ENCODE measurements at places on chromosomes 11 and 22.

- DNase-seq = no peak
Measured at GRCh38 chr11:61749591-61750217, 2.7 kb upstream of the MYRF start.

DNA sequence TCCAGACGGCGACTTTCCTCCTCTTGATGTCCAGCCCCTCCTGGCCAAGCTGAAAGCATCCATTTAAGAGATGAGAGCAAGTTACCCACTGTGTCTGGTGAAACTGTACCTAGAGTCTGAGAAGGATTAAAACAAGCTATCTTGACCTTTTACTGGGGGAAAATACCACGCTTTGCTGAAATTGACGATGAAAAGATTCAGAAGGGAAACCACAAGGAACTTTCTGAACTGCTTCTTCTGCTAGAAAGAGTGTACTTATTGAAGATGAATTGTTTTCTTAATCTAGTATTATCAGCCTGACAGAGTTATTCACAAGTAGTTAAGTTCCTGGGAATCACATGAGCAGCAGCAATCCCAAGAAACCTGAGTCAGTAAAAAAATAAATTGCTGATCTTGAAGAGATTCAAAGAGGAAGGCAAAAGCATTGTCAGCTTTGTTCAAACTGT is 13.1 kb upstream of the MS4A6A start:
- no peak for DNase-seq

GRCh38 chr11:94728966-94729751 is 39.0 kb upstream of the AMOTL1 start:
- no peak for DNase-seq

DNA sequence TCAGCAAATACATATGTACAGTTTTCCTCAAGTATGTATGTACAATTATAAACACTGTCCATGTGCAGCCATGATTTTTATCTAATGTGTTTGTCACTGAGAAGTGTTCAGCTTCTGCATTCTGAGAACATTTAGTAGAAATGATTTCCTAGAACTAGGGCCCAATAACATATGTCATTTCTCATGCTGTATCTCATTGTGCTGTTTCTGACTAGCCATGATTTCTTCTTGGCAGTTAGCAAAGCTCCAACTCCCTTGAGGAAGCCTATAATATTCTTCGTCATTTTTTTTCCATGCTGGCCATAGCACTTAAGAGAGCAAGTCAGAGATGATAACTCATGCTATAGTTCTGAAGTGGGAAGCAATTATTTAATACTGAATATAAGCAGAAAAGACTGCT is 187.8 kb downstream of the DDX10 start:
- no peak for DNase-seq

- DNase-seq = no peak
Measured at GRCh38 chr11:31150011-31150410, 219.5 kb downstream of the DCDC1 start.

Data from NCI-H1105 treated with DMSO at 0.1 percent for 48 hours (cell line).